ENCODE measurements at places on chromosomes 6 and 20.
A peak's percentile ranks its signal among the peaks of the same experiment; 100 is the strongest.

GRCh38 chr6:12715437-12715836 is 1.1 kb upstream of the PHACTR1 start:
- DNase-seq = no peak

- DNase-seq = no peak
These were observed 261.2 kb downstream of the CLIC5 start for GRCh38 chr6:45754432-45754831.

DNA sequence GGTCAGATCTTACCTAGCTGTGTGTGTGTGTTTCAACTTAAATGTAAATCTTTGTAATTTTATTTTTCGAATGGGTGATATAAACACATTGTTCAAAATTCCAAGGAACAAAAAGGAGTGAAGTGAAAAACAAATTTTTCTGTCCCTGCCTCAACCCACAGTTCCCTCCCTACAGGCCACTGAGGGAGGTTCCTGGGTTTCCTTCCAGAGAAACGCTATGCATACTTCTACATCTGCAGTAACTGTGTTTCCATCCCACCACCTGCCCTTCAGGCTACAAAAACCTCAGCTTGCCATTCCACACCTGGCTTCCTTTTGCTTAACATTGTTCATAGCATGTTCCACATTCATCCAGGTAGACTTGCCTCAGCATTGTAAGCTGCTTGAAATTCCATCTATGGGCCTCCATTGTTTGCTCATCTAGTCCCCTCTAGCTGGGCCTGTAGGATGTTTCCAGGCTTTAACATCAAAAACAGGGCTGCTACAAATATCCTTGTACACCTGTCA is 12.0 kb downstream of the ANGPT4 start:
- DNase-seq = no peak

- DNase-seq = no peak
These were observed 719.4 kb downstream of the EPM2A start for GRCh38 chr6:145015739-145016558.

DNA sequence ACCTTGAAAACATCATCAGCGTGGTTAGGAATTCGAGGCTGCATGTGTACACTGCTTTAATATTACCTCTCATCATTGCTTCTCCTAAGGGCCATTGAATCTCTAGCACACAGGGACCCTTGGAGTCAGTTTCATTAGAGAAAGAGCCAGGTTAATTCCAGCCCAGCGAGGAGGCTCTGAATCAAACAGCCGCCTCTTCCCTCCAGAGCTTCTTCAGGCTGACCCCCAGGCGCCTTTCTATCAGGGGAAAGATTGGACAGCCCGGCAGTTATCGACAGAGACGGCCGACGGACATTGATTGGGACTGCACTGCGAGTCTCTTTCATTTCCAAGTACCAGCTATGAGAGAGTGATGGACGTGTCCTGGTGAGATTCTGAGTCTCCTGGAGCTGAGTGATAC is 159.2 kb downstream of the ANKRD60 start:
- DNase-seq = no peak

GRCh38 chr6:154471609-154472362 is 38.7 kb downstream of the CNKSR3 start:
- no peak for DNase-seq

DNA sequence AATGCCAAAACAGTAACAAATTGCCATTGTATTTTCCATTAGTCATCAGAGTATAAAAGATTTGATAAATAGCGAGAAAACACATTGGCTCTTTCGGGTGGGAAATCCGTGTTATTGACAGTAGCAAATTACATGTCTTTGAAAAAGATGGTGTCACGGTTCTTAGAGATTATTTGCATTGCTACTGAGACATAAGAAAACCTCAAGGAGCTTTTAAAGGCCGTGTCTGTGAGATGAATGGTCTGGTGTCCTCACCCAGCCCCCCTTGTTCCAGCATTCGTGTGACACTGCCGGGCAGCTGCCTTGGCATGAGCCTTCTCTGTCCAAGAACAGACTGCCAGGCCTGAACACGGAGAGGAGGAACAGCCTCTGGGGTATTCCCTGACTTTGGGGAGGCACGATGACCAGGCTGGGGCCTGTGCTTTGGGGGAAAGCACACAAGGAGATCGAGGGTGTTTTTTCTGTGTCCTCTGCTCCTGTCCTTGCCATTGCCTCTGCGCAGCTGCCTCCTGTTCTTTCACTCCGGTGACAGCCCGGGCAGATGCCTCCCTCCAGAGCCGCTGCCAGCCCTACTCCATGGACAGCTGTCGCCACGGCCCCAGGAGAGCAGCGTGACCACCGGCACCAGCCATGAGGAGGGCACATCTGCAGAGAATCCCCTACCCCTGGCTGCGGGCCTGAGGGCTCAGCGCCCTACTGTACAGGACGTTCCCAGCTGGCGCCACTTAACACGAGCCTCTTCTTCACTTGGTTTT is 167.7 kb upstream of the CDYL start:
- no peak for DNase-seq

GRCh38 chr6:94278146-94278545 is 858.8 kb upstream of the EPHA7 start:
- no peak for DNase-seq

GRCh38 chr6:7154341-7155139 is 46.8 kb downstream of the RREB1 start:
- no peak for DNase-seq

GRCh38 chr20:63167026-63167917 is 48.7 kb downstream of the YTHDF1 start:
- no peak for DNase-seq

GRCh38 chr20:50308513-50309279 is 118.1 kb downstream of the CEBPB start:
- peak; percentile 17 for DNase-seq

DNA sequence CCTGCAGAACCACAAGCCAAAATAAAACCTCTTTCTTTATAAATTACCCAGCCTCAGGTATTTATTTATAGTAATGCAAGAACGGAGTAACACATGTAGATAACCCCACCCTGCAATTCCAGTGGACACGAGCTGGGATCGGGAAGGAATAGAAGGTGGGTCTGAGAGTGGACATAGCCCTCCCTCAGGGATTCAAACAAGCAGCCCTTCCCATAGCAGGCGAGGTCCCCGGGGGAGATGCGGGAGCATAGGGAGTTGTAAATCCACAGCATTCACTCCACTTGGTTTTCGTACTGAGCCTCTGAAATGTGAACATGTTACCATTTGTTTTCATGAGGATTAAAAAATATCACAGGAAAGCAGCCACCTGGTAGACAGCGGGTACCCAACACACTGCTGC is 312.6 kb downstream of the CDH4 start:
- no peak for DNase-seq

DNA sequence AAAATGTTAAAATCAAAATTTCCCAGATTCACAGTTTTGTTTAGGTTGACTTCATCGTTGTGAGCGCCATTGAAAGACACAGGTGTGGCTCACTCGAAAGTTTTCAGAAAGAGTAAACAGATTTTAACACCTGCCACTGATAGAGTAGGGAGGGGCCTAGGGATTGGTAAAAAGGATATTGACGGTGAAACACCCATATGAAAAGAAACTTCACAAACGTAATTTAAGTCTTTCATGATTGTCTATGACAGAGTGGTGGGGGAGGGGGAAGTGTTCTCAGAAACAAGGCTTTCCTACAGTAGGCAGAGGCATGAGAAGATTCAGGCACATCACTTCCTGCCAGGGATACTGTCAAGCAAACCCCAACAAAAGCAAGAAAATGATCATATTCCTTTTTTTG is 101.4 kb downstream of the PERP start:
- DNase-seq = no peak

DNA sequence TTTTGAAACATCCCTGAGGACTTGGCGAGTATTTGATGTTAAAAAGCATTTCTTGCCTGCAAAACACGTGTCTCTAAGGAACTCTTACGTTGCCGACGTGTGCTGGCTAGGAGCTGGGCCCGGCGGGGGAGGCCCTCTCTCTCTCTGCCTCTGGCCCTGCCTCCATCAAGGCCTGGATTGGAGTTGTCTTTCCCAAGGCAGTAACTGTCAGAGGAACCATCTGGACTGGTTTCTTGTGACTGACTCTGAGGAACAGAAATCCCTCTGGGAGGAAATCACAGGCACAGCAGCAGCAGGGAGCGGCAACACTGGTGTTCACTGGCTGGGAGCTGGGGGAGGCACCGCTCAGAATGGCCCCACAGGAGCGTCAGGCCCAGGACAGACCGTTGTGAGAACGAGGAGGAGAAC is 244.2 kb downstream of the NRN1 start:
- no peak for DNase-seq

DNA sequence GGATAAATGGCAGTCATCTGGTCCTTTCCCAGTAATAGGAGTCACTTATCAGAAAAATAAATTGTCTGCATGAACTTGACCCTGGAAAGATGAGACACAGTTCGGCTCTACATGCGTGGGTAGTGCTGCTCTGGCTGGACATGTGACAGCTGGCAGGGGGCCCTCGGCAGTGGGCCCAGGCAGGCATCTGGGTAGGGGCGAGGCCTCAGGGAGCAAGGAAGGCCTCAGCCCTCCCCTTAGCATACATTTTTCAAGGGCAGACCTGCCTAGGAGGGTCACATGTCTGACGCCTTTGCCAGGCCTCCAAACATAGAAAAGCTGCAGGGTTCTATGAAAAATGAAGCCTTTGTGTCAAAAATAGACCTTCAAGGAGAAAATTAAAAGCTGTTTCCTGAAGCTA is 12.8 kb upstream of the ILRUN start:
- DNase-seq = peak; percentile 75

GRCh38 chr6:46764961-46765360 is 18.2 kb downstream of the ANKRD66 start:
- DNase-seq = no peak

DNA sequence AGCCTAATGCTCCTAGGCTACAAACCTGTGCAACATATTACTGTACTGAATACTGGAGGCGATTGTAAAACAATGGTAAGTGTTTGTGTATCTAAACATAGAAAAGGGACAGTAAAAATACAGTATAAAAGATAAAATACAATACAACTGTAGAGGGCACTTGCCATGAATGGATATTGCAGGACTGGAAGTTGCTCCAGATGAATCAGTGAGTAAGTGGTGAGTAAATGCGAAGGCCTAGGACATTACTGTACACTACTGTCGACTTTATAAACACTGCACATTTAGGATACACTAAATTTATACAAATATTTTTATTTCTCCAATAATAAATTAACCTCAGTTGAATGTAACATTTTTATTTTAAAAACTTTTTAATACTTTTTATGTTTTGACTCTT is 485.0 kb downstream of the MMUT start:
- no peak for DNase-seq

DNA sequence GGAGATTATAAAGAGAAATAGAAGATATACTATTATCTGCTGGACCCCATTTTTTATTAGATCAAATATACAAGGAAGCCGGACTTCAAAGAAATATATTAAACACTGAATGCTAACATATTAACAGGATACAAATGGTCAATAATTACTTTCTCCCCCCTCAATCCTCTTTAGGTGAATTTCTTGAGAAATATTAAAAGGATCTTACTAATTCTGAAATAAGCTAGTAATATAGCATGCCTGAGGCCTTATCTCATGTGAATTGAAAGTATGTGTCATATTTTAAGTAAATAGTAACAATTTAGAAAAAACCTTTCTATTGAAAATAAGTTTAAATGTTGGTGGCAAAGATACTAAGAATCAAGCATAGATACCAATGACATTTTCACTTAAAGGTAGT is 954.7 kb upstream of the MAN1A1 start:
- DNase-seq = no peak

DNA sequence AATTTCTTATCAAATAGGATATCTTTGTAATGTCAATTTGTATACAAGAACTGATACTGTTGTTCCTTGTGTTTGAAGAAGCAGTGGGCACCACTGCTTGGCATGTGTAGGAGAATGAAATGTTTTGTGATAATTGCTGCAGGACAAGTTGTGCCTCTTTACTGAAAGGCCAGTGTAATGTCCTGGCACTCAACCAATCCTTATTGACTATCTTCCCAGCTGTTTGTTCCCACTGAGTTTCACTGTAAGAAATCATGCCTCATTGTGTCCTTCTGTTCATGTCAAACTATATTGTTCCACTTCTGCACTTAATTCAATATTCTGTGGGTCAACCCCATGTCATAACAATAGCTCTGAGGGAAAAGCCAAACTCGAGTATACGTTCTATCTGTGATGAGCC is 136.1 kb upstream of the FAM83B start:
- no peak for DNase-seq

- DNase-seq = no peak
These were observed at the start of gene CCHCR1 for GRCh38 chr6:31157513-31158139. Gene CCHCR1 (minus strand): TSS chr6:31157802. CDS start chr6:31157600, 202 bp downstream.

- DNase-seq = no peak
These were observed 91.3 kb upstream of the DTNBP1 start for GRCh38 chr6:15754035-15754705.

DNA sequence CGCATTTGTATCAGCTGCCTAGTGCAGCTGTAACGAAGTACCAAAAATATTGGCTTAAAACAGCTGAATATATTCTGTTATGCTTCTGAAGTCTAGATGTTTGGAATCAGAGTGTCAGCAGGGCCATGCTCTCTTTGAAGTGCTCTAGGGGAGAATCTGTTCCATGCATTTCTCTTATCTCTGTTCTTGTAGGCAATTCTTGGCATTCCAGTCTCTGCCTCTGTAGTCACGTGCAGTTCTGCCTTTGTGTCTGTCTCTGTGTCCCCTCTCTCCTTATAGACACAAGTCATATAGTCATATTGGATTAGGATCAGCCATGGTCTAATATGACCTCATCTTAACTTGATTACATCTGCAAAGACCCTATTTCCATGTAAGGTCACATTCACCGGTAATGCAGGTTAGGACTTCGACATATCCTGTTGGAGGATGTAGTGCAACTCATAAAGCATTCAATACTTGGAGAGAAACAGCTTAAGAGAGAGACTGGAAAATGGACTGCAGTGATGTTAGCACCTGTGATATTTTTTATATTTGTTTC is 18.6 kb downstream of the FAM83B start:
- no peak for DNase-seq

DNA sequence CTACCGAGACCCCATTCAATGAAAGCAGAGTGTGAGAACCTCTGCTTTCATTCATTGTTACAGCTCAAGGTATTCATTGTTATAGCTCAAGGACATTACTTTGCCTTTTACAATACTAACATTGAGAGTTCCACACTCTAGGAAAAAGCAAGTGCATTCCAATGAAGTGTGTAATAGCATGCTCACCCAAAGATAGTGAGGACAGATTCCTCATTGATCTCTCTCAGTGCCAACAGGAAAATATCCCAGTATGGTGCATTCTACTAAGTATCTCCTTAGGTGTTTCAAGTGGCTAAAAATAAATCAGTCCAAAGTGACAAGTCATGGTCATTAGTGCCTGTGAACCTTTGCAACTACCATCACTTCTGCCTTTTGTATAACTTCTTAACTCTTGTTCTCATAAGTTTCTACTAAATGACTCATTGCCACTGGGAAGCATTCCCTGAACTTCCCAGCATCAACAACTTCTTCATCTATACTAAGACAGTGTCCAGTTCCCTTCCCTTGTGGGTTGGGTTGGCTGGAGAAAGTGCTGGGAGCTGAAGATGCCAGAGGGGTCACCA is 140.7 kb upstream of the STXBP5 start:
- DNase-seq = no peak

DNA sequence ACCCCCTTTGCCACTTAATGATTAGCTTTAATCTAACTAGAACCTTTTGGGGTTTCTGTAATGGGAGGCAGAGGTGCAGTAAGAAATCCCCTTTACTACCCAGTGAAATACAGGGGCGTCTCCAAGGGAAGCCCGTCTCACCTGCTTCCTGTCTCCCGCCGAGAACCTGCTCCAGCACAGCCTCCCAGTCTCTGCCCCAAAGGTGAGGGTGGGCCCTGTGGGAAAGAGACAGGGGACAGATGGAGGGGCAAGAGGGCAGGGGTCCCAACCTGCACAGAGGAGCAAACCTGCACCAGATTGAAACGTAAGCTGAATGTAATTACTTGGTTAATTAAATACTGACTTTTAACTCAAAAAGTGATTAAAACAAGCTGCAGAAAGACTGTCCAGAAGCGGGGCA is 474.2 kb upstream of the SULF2 start:
- no peak for DNase-seq

All from cerebellum (tissue), 4 donors.